HL-60 (cell line): ENCODE measurements at places on chromosomes 6 and 20.

DNA sequence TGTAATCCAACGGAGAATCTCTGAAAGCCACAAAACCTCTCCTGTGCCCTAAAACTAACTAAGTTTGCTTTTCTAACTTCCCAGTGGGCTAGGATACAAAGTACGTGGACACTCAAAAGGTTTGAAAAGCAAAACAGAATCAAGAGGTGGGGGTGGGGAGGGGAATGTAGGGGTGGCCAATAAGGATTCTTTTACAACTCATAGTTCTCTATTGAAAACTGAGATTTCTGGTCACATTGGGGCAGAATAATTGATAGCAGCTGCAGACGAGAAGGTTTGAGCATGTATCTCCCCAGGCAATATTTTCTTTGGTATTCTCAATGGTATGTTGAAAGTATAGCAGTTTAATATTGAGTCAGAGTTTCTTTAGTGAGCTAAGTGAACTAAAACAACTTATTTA is 376.7 kb upstream of the CITED2 start:
- DNase-seq, result no peak

GRCh38 chr6:36754582-36755434 is 57.2 kb downstream of the RAB44 start:
- no peak for DNase-seq

GRCh38 chr6:168238159-168238909 is 81.2 kb downstream of the DACT2 start:
- DNase-seq, result no peak

DNA sequence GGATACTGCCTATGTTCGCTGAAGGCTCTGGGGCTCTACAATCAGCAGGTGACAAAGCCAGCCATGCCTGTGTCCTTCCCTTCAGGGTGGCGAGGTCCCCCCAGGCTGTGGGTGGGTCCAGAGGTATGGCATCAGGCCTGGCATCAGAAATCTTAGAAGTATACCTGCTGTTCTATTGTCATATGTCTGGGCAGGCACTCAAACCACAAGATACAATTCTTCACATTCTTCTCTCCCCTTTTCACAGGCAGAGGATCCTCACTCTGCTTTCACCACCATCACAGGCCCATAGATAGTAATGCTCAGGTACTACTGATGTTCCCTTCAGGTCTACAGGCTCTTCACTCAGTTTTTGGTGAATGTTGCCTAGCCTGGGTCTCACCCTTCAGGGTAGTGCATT is 1180.0 kb upstream of the CITED2 start:
- DNase-seq, result no peak
